NCI-H1694 treated with DMSO at 0.1 percent for 48 hours (cell line): ENCODE measurements at places on chromosomes 1 and 21.

- DNase-seq: no peak
Measured at GRCh38 chr1:187070076-187070475, 241.3 kb downstream of the PLA2G4A start.

- no peak for DNase-seq
Measured at GRCh38 chr1:53016705-53017104, 45.3 kb upstream of the PODN start.

DNA sequence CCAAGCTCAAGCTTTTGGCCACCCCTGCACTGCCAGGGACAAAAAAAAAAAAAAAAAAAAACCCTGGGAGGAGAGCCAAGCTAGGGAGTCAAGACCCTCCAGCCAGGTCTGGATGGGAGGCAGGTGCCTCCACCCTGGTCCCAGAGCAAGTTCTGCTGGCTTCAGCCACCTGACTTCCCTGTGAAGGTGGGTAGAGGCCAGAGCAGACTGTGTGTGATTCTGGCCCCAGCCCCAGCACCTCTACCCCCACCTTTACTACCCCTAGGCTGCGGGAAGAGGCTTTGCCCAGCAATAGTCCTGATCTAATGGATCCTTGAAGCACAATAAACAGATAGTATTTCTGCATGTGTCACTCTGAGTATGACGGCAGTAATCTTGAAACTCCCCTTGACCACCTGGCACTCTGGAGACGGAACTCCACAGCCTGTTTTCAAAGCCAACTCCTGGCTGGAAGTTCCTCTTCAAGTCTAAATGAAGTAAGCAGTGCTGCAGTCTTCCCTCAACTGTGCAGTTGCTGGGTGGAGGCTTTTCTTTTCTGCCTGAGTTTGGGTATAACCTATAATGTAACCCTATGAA is 9.8 kb downstream of the PDZK1IP1 start:
- DNase-seq: no peak

DNA sequence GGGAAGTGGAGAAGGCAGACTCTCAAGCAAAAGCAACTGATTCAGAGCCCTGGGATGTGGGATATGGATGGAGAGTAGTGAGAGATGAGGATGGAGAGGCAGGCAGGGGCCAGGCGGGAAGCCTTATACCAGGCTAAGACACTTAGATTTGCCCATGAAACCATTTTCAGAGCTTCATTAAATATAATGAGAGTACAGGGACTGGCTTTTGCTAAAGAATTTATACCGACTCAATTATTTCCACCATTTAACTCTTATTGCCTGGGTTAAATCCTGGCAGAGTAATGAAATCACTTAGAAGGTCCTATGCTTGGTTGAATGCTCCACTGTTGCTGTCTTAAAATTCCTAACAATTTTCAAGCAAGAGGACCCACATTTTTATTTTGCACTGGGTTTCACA is 311.7 kb downstream of the KCNH1 start:
- no peak for DNase-seq

DNA sequence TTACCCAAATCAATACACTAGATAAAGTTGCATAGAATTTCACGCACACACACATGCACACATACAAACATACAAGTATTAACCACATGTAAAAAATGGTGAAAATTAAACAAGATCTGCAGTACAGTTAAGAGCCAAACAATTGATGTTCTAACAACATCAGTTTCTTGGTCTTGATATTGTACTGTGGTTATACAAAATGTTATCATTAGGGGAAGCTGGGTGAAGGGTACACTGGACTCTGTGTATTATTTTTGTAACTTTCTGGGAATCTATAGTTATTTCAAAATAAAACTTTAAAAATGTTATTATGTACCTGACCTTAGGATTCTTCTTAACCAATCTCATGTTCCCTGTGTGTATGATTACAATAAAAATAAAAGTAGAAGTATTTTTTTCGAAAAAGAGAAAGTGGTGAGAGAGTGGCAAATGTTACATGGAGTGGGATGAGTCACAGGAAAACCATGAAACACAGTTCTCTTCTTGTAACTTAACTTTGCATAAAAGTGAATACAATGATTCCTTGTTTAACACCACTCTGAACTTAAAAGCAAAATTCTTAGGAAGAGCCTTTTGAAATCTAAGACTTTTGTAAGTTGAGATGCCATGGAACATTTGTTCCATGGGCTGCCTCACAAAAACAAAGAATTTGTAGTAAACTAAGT is 101.6 kb upstream of the RUNX1 start:
- DNase-seq: no peak
